ENCODE measurements at places on chromosomes 1 and 21. TPM values are rescaled to one million over a fixed set of nuclear protein-coding genes. Genes with fewer than 3 reads are reported as not detected.
A peak's percentile ranks its signal among the peaks of the same experiment; 100 is the strongest.

KLHDC9 gene
- 1.8 TPM for total RNA-seq

EVA1C gene
- 17.8 TPM for total RNA-seq

C21orf91 gene
- total RNA-seq: 13.1 TPM

ARHGAP30 gene
- total RNA-seq: not detected

KCNN3 gene
- 0.09 TPM for total RNA-seq

CASZ1 gene
- not detected for total RNA-seq

GRCh38 chr1:12165342-12165741 lies 1.4 kb upstream of the TNFRSF1B start:
- DNase-seq: no peak

GRCh38 chr1:42211224-42211623 lies 46.7 kb upstream of the GUCA2A start:
- peak; percentile 7 for DNase-seq
